Amniotic epithelial cell (primary cell): ENCODE measurements at places on chromosomes 11 and 22.

GRCh38 chr11:33040033-33040861, 875 bp downstream of the TCP11L1 start:
- DNase-seq = no peak

GRCh38 chr11:123330948-123331347, 99.1 kb upstream of the GRAMD1B start:
- no peak for DNase-seq

- DNase-seq = no peak
Measured at GRCh38 chr11:11038782-11039181, 180.9 kb upstream of the ZBED5 start.

- no peak for DNase-seq
Measured at GRCh38 chr11:2788168-2789071, 88.6 kb upstream of the KCNQ1OT1 start.

- peak; percentile 89 for DNase-seq
Measured at GRCh38 chr11:45178890-45179671, 32.6 kb downstream of the PRDM11 start.

DNA sequence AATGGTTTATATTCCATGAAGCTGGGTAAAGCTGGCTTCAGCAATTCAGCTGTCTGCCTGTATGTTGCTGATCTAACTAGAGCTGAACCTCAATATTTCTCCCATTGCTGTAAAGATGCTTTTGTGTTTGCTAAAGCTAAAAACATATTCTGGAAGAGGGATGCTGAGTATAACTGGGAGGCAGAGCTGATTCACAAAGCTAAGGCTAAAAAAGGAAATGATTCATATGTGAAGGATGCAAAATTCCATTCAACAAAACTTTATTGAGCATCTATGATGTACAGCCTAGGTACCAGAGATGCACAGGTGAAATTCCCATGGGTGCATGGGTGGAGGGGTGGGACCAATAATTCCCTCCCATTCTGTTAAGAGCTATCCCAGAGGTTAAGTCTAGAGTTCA, 193.9 kb downstream of the KIF18A start:
- DNase-seq = peak; percentile 42
